Stimulated activated CD8-positive, alpha-beta memory T cell treated with anti-CD3 and anti-CD28 coated beads, Interleukin-7, amount 100 ng/mL, for 4 hours (primary cell): ENCODE measurements at places on chromosomes 11 and 22.

DNA sequence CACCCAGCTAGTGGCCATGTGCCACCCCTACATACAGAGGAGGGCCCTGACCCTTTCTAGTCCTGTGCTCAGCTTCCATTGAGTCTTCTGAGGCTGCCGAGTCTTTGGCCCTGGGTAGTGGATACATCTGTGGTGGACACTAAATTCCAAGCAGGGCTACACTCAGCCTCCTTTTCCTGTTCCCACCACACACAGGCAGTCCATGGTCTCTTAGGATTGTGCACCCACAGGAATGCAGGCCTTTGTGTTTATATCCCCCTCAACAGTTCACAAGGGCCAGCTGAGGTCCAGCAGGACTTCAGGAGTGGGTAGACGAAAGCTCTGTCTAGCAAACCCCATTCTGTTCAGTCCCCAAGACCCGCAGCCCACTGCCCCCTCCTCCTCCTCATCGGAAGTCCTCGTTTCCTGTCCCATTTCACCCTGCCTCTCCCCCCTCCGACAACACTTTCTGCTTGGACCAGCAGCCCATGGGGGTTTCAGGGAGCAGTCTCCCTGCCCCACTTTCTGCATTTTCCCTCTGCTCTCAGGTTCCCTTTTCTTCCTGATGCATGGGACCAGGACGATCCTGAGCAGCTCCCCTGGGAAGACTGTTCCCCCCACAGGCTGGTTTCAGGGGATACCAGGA is 91.8 kb downstream of the SWAP70 start:
- no peak for DNase-seq

- no peak for DNase-seq
These were observed 52.6 kb upstream of the EMID1 start for GRCh38 chr22:29152954-29153719.

DNA sequence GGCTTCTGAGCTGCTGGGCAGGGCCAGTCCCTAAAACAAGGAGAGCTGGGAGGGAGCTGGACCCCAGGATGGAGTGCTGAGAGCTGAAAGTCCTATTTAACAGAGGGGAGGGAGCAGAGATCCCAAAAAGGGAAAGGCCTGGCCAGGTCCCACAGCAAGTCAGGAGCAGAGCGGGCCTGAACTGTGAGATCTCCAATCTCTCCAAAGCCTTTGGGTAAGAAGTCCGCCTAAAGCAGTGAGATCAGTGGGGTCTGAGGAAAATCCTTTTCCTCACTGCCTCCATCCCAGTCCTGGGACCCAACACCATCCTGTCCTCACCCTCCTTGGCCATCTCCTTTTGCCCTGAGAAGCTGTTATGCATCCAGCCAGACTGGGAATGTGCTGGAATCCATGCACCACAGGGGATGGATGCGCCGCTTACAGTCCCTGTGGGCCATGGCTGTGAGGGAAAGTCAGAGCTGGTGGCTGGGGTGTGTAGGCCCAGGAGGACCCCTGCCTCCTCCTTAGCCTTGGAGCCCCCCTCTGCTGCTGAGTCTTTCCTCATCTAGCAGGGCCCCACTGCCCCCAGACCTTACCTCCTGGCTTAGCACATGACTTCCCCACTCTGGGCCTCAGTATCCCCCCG is 8.6 kb downstream of the LRRC75B start:
- no peak for DNase-seq

DNA sequence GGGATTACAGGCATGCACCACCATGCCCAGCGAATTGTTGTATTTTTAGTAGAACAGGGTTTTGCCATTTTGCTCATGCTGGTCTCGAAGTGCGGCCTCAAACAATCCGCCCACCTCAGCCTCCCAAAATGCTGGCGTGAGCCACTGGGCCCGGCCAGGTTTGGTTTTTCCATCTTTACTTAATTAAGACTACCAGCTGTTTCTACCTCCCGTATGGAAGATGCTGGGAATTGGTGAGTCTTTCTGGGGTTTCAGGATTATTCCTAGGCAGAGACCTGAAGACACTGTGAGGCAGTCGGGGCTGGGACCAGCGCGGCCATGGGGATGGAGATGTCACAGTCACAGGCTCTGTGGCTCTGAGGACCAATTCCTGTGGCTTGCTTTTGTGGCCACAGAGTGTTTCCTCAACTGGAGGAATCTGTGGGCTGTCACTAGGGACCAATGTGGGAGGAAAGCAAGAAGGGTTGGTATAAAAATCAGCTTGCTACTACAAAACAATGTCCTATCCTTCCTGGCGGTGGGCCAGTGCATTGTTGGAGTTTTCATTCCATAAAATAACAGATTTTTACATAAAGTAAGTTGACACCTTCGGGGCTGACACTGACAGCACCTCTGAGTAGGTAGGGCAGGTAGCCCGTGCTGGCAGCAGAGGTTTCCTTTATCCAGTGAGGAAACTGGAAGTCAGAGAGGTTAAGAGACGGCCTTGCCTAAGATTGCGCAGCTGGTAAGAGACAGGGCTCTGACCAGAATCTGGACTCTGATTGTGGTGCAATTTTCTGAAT is 8.4 kb upstream of the FTH1 start:
- no peak for DNase-seq

GRCh38 chr11:11107076-11107723 is 245.8 kb downstream of the CSNK2A3 start:
- no peak for DNase-seq

DNA sequence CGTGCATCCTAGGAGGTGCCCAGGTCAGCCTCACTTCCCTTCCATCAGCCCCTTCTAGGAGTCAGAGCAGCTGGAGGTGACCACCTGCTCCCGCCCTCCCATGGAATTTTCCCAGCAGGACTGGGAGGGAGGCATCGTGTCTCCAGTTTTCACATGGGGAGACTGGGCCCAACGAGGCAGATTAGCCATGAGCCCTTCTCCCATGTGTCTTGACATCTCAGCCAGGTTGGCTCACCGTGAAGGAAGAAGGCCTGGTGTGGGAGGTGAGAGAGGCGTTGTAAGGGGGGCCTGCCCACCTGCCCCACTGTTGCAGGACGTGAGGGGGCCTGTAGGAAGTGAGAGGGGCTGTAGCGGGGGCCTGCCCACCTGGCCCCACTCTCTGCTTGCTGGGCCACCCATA is 1521.4 kb downstream of the BRD1 start:
- no peak for DNase-seq

DNA sequence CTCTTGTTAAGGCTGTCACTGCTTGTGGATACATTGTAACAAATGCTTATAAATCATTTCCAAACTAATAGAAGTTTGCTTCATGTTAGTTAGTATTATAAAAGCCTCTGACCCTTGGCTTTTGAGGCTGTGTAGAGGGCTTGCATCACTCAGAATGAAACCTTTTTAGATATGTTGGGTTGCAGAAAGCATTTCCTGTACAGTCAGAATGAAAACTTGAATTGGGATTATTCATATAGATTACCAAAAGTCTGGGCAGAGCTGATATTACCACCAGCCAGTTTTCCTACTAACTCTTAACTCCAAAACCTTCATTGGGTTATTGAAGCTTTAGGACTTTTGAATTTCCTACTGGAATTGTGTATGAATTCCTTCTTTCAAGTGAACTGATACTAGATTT is 12.0 kb downstream of the KMT2A start:
- no peak for DNase-seq

GRCh38 chr11:122271137-122271536 is 155.1 kb upstream of the BLID start:
- no peak for DNase-seq

GRCh38 chr22:19696504-19697276 is 17.6 kb upstream of the SEPTIN5 start:
- no peak for DNase-seq

GRCh38 chr11:130600616-130601015 is 152.2 kb downstream of the ADAMTS15 start:
- DNase-seq, result no peak

DNA sequence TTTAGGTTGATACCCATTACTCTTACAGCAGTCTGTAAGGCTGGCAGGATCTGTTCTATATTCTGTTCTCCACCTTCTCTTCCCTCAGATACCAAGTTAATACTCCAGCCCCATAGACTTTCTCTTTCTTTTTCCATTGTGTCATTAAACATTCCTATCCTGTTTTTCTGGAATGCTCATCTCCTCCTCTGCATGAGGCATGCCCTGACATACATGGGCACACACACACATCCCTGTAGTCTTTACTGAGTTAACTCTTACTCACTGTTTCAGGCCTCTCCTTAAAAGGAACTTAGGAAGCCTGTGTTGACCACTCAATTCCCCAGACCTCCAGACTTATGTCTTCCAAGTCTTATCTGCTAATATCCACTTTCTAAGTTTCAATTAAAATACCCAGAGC is 476.8 kb downstream of the METTL15 start:
- DNase-seq, result no peak

DNA sequence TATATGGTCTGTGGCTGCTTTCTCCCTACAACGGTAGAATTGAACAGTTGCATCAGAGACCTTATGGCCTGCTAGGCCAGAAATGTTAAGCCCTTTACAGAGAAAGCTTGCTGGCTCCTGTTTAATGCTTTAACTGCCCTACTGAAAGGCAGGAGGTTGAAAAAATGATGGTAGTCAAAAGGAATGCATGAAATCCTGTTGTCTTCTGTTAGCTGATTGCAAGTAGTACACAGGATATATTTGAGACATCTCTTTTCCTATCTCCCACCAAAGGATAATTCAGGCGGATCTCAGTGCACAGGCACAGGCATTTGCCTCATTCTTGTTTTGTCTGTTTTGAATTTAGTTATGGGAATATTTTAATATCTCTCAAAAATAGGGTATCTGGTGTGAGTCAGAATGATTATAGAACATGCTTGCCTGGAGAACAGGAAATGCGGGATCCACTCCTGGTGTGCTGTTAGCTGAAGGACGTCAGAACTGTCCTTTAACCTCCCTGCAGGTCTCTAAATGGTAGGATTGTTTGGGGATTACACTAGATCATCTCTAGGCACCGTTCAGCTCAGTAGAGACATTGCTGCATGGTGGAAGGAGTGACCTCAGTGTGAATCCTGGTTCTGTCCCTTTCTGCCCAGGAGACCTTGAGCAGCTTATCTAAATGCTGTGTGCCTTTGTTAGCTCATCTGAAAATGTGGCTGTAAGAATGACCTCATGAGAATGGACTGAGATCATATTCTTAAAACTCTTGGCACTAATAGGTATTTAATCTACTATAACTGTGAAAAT is 49.5 kb downstream of the PACS1 start:
- DNase-seq, result no peak

DNA sequence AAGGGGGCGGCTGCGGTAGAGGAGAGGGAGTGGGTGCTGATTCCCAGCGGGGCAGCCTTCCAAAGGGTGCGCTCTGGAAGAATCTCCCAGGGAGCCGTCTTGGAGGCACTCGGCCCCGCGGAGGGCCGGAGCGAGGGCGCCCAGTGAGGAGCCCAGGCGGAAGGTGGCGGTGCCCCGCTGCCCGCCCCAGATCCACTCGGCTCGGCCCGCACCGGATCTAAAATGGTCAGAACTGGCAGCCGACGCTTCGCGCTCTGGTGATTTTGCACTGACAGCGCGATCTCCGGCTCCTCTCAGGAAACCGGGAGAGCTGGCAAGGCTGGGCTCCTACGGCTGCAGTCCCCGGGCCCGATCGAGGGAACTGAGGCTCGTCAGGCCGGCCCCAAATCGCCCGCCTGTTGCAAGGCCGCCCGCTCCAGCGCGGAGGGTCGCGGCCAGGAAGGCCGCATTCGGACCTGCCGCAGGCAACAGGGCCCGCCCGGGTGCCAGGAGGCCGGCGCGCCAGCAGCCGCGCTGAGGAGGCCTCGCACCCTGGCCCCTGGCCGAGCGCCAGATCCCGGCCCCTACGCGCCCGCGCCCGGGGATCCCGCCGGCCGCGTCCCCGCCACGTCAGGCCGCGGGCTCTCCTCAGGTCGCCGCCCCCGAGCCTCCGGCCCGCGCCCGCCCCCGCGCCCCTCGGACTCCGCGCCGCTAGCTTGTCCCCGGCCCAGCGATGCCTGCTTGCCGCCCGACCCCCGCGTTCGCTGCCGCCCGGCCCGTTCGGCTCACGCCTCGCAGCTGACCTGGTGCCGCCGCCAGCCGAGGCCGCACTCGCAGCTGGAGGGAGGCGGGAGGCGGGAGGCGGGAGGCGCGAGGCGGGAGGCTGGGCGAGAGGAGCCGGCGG is at the start of gene KLHL22:
Gene KLHL22 (minus strand): TSS at position 818 of the 883 bp plus-strand sequence. CDS start 6,584 bp downstream, outside the sequence.
- DNase-seq, result peak; percentile 6

DNA sequence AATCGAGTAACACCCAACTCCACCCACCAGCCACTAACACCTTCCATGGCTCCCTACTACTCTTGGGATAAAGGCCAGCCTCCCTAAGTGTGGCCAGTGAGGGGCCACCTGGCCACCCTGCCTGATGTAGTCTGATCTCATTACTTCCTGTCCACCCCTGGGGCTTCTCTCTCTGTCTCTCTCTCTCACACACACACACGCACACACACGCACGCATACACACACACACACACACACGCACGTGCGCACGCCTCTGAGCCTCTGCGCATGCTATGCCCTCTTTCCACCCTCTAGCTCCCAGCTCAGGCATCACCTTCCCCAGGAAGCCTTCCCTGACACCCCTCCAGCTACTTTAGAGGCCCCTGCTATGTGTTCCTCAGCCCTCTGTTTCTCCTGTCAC is 3.9 kb downstream of the MFNG start:
- DNase-seq, result no peak
